ENCODE measurements at places on chromosomes 6 and 20.

GRCh38 chr6:53614676-53615075, 50.9 kb downstream of the KLHL31 start:
- DNase-seq, result no peak

DNA sequence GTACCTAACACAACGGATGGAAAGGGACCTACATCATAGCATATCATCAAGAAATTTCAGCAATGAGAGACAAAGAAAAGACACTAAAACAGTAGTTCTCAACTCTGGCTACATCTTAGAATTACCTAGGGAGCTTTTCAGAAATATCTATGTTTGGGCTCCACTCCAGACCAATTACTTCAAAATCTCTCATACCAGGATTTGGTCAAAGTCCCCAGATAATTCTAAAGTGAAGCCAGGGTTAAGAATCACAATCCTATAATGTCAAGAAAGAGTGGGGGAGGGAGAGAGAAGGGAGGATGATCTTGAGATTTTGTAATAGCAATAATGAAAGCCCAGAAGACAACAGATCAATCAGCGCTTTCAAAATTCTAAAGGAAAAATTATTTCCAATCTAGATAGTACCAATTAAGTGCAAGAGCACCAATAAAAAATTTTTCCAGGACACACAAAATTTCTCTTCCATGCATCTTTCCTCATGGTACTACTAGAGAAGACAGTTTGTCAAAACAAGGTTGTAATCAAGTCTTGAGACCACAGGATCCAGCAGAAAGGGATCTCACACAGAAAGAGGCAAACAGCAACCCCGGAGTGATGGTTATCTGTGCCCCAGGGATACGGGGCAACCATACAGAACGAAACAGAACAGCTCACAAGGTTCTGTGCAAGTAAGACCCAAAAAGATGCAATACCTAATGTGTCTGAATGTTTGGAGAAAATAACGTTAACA, 152.9 kb upstream of the DST start:
- DNase-seq, result no peak

DNA sequence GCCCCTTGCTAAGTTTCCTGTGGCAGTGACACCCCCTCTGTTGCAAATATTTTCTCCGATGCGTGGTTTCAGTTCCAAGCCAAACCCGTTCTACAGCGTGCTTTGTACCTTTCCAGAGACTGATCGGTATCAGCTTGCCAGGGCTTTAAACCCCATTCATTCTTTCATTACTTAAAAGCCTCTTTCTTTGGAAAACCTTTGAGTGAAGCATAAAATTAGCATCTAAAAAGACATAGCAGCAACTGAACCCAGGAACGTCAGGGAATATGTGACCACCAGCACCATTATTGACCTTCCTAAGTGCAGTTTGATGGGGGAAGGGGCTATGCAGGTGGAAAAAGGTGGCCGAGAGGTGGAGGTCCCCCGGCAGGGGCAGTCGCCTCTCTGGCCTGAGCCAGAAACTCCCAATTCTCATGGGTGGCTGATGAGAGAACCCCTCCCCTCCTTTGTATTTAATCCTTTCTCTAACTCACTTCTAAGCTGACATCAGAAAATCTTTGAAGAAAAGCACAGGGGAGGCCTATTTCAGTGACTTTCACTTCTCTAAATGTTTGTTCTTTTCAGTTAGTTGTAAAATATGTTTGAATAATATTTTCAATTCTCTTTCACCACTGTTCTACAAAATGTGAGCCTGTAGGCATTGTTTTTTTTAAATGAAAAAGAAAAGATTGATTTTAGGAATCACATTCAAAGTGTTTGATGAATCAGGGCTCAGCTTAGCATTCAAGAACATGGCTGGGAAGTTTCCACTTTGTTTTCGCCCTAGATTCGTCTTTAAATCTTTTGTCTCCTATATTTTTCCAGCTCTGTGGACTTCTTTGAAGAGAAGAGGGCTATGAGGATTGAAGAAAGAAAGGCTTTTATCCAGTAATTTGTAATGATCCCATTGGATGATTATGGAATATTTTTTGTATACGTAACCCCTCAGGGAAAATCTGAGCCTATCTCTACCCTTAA, 89.2 kb downstream of the RSPH3 start:
- no peak for DNase-seq

GRCh38 chr6:133404728-133405127, 163.6 kb downstream of the EYA4 start:
- no peak for DNase-seq

GRCh38 chr6:29945281-29945820, 3.0 kb downstream of the HLA-A start:
- no peak for DNase-seq

DNA sequence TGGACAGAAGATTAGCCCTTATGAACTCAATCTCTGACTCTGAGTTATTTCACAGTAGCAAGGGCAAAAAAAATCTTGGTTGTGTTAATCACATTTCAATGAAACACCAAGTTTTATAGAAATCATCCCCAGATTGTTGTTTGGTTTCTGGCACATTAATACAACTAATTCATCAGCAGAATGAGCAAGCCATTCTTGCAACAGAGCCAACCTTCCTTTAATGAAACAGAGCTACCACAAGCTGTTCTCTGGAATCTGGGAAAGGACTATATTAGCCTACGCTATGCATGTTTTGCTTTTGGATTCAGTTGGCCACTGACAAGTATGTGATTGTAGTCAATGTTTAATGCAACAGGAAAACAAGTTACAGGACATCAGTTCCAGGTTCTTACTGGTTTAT, 13.8 kb upstream of the POPDC3 start:
- no peak for DNase-seq

DNA sequence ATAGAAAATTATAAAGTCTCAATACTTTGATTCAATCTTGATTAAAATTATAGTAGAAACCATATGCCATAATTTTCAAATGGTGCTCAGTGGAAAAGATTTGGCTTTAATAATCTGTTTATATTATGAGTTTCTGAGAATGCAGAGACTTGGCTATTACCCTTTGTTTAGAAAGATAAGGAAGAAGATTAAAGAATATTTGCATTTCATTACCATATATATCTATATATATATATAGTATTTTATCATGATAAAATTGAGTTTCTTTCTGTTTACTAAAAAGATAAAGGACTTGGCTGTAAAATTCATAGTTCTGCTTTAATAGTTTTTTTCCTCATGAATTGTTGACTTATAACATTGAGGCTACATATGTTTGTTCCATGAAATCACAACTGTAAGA, 679.3 kb upstream of the MAP3K7 start:
- no peak for DNase-seq

DNA sequence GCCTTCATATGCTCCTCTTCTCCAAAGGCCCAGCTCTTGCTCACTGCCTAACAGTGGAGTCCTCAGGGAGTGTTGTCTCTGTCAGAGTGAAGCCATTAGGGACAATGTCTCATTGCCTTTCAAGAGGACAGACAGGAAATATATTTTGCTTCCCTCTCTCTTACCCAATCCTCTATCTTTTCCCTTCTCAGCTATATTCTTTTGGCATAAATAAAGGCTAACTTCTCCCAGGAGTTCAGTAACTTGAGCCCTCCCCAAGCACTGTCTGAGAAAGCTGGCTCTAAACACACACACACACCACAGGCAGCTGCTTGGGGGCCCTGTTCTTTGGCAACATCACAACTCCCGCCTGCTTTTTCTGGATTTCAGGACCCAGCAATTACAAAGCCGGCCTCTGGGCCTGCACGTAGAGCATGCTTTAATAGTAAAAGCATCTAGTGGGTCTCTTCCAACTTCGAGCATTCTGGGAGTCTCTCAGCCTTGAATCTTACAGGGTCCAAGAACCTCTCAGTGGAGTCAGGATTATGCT, 34.7 kb upstream of the LAMA4 start:
- no peak for DNase-seq

DNA sequence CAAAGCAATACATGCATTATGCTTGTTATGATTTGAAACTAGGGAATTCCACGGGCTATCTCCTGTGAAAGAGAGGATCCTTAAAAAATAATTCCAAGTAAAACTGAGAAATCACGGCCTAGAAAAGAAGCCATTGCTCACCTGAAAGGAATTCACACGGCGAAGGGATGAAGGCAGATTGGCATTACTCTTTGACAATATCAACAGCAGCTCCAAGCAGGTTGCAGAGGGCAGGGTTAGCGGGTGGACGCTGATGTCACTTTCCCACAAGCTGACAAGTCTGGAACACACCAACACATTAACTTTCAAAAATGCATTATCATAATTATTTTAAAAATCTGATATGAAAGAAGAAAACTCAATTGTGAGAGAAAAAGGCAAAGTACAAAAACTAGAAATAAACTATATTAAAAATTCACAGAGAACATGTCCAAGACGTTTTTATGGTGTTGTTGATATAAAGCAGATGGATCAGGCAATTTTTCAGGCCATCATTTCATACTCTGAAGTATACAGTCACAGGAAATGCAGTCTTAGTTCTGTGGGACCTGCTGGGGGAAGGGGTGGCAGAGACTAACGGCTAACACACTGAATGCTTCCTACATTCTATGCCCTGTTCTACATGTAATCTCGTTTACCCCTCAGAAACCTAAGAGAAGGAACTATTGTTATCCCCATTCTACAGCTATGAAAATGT, 108.3 kb downstream of the UBE3D start:
- no peak for DNase-seq

GRCh38 chr6:46234156-46234556, 63.4 kb upstream of the ENPP5 start:
- DNase-seq, result no peak
